Calu3 (cell line): ENCODE measurements at places on chromosomes 6 and 20.

- no peak for DNase-seq
These were observed 38.9 kb downstream of the LINC00237 start for GRCh38 chr20:21067255-21067654.

DNA sequence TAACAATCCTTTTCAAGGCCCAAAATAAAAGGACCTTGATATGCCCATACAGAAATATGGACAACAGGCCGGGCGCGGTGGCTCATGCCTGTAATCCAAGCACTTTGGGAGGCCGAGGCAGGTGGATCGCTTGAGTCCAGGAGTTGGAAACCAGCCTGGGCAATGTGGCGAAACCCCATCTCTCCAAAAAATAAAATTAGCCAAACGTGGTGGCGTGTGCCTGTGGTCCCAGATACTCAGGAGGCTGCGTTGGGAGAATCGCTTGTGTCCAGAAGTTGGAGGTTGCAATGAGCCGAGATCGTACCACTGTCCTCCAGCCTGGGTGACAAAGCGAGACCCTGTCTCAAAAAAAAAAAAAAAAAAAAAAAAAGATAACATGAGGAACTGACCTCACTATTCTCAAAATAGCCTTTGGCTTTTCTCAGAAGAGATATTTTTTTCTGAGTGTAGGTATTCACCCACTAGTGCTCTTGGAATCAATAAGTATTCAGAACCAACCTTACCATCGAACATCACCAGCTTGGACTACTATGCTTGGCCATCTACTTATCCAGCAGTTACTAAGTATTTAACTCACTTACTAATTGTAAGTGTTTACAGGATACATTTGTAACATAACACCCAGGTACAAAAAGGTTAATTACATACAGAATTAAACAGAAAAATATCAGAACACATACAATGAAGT, 99.2 kb downstream of the OR2B2 start:
- DNase-seq: no peak

- no peak for DNase-seq
These were observed 172.4 kb upstream of the PDE10A start for GRCh38 chr6:165835410-165835851.

GRCh38 chr20:45949542-45950329, 15.3 kb downstream of the PCIF1 start:
- DNase-seq: no peak

DNA sequence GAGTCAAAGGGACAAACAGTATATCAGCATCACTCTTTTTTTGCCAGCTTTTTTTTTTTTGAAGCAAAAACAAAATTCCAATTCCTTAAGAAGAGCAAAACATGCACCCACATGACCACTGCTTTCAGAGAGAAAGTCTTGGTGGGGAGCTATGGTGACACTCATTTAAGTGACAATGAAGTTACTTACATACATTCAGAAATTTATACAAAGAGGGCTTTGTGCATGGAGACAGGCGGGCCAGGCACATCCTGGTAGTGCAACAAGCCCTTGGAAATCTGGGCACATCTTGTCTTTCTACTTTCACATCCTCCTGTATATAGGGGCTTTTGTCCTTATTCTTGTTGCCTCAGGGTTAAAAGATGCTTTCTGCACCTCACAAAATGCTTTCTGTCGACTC, 55.9 kb downstream of the IL22RA2 start:
- DNase-seq: no peak

- DNase-seq: no peak
These were observed 1053.4 kb upstream of the CITED2 start for GRCh38 chr6:140427842-140428241.

GRCh38 chr6:2765896-2766766, 938 bp downstream of the WRNIP1 start:
- DNase-seq: peak; percentile 50

GRCh38 chr6:15023448-15023847, 222.4 kb upstream of the JARID2 start:
- no peak for DNase-seq

GRCh38 chr6:20211037-20211940, 980 bp downstream of the MBOAT1 start:
- DNase-seq: peak; percentile 54

GRCh38 chr20:48058611-48059559, 273.6 kb upstream of the SULF2 start:
- DNase-seq: no peak

DNA sequence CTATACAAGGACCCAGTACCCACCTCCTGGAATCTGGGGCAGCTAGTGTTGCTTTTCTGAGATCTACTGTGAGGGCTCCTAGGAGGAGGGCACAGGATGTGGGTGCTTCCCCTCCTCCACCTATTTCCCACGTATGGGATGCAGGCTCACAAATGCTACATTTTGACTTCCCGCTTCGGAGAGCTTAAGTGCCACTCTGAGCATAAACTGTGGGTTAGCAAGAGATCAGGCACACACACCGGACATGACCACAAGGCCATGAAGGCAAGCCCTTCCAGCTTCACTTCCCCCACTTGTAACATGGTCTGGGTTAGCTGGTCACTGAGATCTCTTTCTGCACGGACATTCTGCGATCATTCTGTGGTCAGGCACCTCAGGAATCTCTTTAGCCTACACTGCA, 15.7 kb upstream of the TGM3 start:
- DNase-seq: no peak

DNA sequence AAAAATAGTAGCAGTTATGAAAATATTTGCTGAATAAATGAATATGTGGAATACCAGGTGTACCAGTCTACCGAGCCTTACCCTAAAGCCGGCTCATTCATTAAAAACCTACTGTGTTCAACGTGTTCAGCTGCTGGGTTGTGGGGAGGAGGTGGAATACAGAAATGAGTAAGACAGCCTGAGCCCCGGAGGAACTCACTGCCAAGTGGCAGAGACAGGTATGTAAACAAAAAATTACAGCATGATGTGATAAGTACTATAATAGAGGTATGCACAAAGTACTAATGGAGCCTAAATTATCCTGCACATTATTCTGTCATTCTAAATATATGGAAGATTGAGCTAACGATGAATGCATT, 6.8 kb upstream of the ADTRP start:
- no peak for DNase-seq

- DNase-seq: no peak
These were observed 57.2 kb upstream of the MRPS10 start for GRCh38 chr6:42274898-42275297.

DNA sequence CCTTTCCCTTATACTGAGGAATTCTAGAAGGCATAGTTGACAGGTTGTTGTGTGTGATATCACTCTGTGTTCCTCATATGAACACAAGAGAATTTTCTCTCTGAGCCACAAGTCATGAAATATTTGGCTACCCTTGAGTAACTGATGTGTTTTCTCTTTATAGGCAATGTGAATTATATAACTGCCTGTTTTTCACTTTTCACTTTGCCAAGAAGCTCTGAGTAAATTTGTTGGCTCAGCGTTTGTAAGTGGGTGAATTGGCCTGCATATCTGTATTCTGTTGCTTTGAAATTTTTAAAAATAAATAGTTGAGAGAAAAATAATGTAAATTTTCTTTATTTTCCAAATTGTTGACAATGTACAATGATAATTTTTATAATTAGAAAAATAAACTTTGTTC, 5.2 kb upstream of the BTBD9 start:
- no peak for DNase-seq

DNA sequence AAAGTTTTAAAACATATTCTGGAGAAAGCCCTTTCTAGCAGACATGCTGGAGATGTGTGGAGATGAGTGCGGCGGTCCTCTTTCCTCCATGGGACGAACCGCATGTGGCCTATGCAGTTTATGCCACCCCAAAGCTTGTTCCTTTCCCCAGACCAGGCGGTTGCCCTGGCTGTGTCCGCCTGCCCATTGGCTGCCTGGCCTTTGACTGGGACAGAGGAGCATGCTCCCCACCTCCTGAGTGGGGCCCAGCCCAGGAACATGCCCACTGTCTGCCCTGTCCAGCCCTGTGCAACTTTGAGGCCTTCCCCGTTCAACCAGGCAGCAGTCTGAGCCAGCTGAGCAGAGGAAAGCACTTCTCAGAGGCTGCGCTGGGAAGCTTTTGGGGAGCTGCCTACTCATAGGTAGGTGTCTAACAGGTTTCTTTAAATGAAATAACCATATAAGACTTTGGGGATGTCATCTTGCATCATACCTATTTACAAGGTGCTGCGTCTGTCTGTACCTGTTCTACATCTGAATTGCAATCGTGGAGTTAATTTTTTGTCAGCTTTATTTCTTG, 20.6 kb downstream of the FOXC1 start:
- no peak for DNase-seq

DNA sequence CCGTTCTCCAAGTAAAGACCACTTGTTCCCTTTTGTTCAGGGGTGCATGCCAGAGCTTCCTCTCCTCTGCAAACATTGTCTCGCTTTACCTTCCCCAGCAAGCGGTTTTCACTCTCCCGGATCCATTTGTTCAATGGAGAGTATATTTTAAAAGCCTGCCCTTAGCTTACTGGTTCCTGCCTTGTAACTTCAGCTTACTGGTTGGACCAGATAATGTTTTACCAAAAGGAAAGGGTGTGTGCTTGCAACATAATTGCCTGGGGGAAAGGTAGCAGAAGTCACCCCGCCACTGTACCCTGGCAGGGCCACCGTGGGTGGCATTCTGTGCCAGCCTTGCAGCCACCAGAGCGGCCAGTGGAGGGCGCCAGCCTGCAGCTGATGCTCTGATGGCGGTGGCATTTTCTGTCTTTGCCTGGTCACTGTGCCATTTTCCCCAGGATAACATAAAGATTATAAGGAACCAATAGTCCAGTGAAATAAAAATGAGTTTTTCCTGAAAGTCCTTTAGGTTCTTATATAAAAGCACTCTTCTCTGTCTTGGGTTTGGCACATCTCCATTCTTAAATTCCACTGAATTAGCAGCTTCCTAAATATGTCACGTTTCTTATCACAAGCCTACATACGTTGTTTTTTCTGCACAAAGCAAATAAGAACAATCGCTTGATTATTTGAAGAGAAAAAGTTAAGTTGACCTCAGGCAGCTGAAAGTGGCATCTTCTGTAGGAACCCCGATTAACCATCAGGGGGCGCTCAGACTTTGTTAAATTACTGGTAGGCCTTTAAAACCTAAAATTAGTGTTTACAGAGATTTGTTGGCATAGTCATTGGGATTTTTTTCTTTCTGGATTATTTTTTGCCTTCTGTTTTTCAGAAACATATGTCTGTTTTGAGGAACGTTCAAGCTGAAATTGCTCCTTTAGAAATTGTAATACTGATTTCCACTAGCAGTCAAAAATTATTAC, 67.4 kb upstream of the XRN2 start:
- DNase-seq: peak; percentile 38

- no peak for DNase-seq
These were observed 22.2 kb downstream of the XRN2 start for GRCh38 chr20:21325296-21325695.

DNA sequence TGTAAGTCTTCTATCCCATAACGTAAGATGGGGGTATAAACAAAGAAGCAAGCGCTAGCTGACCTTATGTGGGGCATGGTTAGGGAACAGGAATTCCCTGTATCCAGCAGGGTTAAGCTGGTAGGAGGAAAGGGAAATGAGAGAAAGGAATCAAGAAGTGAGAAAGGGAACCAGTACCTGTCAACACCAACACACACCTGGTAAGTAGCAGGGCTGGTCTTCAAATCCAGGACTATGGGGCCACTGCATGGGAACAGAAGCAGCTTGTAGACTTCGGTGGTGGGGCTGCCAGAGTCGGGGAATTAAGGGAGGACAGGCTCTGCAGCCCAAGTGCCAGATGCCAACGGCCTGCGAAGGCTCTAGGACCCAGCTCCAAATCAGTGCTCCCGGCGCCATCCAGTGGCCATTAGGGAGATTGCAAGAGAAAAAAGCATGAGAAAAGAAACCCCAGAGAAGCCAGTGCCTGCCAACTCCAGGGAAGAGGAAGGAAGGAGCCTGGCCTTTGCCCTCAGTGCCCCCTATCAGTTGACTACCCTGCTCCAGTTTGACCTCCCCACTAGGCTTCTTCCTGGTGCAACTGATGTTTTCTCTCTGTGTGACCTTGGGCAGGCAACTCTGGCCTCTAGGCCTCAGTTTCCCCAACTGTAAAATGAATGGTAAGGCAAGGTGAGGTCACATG, 15.8 kb upstream of the RBPJL start:
- peak; percentile 92 for DNase-seq

DNA sequence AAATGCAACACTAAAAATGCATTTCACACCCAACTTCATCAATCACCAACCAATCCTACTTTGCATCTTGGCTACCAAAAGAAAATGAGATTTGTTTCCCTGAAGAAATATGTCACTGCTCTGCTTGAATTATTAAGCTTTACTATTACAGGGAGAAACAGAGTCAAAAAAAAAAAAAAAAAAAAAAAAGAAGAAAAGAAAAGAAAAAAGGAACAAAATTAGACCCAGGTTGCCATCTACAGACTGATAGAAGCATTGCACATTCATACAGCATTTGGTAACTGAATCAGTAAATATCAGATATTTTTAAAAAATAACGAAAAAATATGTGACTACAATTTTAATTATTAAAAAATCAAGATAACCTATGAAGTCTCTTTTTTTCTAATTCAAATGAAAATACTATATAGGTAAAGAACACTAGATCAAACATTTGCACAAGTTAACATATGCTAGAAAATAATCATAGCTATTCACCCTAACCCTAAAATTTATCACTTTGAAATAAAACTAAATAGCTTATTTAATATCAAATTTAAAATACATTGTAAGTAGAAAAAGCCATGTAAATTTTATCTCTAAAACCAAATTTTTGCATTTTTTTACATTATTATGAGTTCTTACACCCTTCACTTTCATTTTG, 83.3 kb downstream of the DCDC2 start:
- DNase-seq: no peak

DNA sequence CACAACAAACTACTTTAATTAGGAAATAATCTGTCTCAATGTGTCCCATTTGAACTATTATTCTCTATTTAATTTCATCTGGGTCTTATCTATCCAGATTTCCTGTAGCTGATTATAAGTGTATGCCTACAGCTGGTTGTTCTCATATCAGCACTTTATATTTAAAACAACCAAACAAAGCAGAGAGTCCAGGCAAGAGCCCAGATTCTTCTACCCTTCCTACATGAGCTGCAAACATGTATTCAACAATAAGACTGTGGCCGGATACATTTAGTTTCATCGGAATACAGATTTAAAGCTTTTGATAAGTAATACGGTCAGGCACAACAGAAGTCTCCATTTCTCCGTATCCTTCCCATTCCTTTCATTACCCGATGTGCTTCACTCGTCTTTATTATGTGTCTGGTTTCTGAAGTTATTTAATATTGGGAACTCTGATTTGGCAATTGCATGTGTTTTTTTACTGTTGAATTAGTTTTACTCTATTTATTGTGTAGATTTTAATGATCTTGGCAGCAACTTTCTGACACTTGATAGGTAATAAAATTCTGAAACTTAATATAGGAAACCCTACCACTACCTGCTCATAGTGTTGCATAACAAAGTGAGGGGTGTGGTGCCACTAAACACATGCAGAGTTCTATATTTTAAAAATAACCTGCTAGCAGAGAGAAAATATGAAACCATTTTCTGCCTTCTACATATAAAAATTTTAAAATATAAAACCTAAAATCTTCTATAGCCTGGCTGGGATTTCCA, 653.5 kb upstream of the PTCHD4 start:
- no peak for DNase-seq

DNA sequence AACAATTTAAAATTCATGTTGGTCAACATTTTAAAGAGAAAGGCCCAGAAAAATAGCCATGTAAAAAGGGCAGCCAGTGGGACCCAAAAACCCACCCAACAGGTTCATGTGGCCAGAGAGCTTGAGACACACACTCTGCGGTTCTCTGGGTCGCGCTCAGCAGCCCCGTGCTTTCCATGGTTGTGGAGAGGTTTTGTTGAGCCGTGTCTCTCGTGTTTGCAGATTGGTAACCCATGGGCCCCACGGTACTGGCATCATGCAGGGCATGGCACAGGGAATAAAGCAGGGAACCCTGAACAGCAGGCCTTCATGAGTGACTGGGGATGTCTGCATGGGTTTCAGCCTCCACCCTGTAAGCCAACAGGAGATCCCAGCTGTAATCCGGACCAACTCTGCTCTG, 127.7 kb upstream of the CST7 start:
- no peak for DNase-seq
